ENCODE measurements at places on chromosomes 7 and 10. TPM values are rescaled to one million over a fixed set of nuclear protein-coding genes. Genes with fewer than 3 reads are reported as not detected.

GRCh38 chr10:21722209-21722608 lies 188.2 kb downstream of the MLLT10 start:
- no peak for DNase-seq

PDE6C gene
- not detected for total RNA-seq

NUTM2A gene
- 3.4 TPM for total RNA-seq

GRCh38 chr10:67527351-67527750 lies 168.6 kb downstream of the CTNNA3 start:
- no peak for DNase-seq

OR2A7 gene
- 0.35 TPM for total RNA-seq

DNA sequence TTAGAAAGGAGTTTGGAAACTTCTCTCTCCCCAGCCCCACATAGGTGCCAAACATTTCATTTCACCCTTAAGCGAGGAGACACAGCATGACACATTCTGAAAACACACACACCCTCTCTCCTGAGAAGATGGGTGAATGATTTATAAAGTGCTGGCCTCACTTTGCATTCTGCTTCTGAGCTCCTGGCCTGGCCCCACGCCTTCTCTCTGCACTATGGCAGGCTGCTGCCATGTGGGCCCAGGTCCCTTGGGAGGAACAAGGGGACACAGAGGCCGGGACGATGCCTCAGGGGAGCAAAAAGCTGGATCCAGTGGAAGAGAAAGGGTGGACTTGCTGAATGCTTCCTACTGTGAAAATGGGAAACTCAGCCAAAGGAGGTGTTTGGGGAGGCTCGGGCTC lies 56.0 kb downstream of the CPXM2 start:
- DNase-seq: no peak

GRCh38 chr7:157502701-157503111 lies 165.9 kb downstream of the DNAJB6 start:
- peak; percentile 41 for DNase-seq
